Fibroblast of skin of left biceps (primary cell): ENCODE measurements at places on chromosomes 7 and 10.

DNA sequence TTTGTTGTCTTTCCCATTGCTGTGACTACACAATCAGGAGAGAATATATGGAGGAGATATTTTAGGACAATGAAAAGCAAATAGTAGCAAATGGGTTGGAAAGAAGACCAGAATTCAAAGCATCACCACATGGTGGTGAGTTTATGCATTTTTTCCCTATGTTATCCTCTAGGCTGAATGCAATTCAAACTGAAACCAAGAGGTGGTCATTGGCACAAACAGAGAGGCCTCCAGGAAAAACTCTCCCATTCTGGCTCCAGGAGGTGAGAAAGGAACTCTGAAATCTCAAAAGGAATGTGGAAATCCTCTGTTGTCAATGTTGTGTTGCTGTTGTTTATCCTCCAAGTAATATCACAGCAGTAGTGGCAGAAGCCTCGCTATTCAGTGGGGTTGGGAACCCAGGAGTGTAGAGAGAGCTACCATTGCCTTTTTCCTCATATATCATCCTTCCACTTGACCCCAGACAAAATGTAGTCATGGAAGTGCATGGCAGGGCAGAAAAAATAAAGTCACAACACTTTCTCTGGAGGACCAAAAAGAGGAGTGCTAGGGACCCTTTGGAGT lies 819.1 kb downstream of the GRID1 start:
- DNase-seq: no peak

- DNase-seq: no peak
Observed at GRCh38 chr10:34978080-34978479, 112.1 kb downstream of the CUL2 start.

- DNase-seq: no peak
Observed at GRCh38 chr10:1440897-1441296, 296.4 kb downstream of the ADARB2 start.

- DNase-seq: no peak
Observed at GRCh38 chr10:12177642-12178041, 18.0 kb downstream of the NUDT5 start.

DNA sequence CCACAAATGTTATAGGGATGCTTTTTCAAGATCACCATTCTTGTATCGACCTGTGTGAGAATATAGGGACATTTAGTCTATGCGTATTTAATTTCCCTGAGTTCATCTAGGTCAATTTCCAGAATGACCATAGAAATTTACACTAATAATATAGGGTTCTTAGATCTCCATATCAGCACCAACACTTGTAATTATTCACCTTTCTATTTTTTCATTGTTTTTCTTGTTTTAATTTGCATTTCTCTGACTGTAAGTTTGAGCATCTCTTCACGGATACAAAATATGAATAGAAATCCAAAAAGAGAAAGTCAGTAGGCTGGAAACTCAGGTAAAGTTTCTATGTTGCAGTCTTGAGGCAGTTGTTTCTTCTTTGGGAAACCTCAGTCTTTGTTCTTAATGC lies 134.8 kb downstream of the CREB5 start:
- no peak for DNase-seq

GRCh38 chr7:35555934-35556333 lies 139.0 kb downstream of the HERPUD2 start:
- no peak for DNase-seq

GRCh38 chr7:114802632-114803031 lies 119.3 kb upstream of the MDFIC start:
- DNase-seq: no peak

DNA sequence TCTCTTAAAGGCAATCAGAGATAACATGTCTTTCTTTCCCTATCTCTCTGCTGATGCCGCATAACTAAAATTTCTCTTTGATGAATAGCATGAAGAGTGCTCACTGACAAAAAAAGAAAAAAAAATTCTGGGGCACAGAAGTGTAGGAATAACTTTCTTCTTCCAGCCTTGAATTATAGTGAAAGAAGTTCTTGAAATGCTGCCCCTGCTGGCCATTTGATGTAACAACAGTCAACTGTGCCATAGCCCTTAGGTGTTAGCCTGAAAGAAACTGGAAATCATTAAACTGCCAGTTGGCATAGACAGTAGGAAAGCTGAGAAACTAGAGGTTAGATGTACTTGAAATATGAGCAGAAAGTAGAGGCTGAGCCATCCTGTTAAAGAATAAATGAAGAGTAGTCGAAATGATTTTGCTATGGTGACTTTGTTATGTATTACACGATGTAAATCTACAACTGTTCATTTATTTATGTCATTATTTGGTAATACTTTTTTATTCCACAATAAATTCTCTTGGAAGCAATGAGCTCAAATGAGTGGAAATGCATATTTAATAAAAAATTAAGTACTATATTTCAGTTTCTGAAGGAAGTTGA lies 48.3 kb upstream of the FAM171A1 start:
- DNase-seq: no peak

DNA sequence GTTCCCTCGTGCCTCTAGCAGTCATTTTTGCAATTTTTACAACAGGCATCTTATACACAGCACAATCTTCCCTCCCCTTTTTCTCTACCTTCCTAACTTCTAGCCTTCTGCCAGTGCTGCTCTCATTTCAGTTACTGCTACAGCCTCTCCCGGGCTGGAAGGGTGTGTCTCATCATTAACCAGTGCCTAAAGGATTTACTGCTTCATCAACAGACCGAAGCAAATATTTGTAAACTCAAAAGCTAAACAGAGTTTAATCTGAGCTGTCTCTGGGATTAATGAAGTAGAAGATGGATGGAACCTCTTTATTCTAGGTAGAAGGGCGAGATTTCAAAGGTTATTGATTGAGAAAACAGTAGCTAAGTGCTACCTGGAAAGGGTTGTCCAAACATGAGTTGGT lies 94.3 kb downstream of the PRPF18 start:
- DNase-seq: no peak

GRCh38 chr10:85620807-85621206 lies 745.8 kb downstream of the GRID1 start:
- no peak for DNase-seq

DNA sequence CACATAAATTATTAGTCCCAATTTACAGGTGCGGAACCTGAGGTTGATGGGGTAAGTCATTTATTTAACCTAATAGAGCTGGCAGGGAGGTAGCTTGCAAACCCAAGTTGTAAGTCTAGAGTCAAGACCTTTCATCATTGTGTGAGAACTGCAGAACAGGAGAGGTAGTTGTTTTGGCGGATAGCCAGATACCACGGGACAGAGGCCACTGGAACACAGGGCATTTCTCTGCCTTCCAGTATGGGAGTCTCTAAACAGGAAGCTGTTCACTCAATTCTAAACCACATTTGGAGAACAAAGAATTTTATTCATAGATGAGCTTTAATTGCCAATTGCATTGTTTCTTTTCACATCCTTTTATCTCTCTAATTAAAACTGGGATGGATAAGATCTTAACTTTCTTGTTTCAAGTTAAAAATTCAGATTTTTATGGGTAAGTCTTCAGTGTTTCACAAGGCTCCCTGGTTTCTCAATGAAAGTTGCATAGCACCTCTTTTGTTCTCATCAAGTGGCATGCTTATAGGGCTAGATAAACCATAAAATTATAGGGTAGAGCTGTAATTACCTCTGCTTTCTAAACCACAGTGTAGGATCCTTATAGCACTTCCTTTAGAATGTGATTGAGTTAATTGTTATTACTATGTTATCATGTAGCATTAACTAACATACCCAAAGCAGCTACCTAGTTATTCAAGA lies 489.0 kb downstream of the GATA3 start:
- DNase-seq: no peak

DNA sequence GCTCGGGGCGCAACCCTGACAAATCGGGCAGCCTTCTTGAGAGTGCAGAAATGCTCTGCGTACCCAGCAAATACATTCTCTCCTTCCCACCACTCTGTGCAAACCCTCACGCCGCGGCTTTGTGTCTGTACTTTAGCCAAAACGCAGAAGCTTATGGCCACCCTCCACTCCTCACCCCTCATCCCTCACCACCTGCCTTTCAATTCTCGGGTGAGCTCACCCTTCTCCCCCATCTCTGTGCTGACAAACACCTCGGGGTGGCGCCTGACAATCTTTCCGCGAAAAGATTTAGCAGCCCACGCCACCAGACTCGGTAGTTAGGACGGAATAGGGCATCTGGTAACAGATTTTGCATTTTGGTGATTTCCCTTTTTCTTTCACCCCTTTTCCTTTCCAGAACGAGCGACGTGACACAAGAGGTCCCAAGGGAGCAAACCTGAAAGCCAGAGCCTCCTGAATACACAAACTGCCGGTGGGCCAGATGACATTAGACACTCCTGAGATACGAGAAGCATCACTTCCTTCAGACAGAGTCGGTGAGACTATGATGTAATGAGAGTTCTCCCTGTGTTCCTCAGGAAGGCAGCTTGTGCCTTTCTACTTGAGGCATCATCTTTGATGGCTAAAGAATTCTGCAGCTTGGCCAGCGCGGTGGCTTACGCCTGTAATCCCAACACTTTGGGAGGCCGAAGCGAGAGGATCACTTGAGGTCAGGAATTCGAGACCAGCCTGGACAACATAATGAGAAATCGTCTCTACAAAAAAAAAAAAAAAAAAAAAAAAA lies 671 bp upstream of the ATAD1 start:
- no peak for DNase-seq

- no peak for DNase-seq
Observed at GRCh38 chr7:3897430-3898372, 596.6 kb downstream of the SDK1 start.

- DNase-seq: no peak
Observed at GRCh38 chr10:86775056-86775869, 18.8 kb downstream of the BMPR1A start.

DNA sequence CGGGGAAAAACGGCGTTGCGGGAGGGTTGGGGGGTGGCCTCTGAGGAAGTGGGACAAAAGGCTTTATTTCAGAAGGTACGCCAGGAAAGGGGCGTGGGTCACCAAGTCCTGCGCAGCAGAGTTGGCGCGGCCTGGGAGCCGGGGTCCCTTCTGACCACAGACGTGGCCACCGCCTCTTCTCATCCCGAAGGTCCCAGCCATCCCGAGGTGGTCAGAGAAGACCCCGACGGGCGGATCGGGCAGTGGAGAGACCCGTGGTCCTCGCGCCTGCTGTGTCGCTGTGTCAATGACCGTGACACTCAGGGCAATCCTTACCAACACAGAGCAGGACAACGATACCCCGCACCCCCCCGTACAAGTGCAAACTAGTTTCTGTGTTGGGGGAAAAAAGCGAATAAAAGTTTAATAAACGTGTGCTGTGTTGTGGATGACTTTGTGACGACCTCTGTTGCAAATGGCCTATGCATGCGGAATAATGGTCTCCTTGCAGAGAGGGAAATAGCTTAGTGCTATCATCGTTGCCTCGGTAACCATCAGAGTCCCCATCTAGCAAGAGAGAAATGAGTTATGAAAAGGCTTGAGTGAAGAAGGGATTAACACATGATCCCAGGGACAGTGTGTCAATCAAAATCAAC lies 19.4 kb upstream of the GATA3 start:
- no peak for DNase-seq

GRCh38 chr10:52400562-52400961 lies 86.5 kb downstream of the DKK1 start:
- DNase-seq: no peak

- no peak for DNase-seq
Observed at GRCh38 chr10:80579849-80580637, 42.3 kb downstream of the SH2D4B start.

GRCh38 chr10:62738916-62739315 lies 65.6 kb upstream of the ADO start:
- peak; percentile 10 for DNase-seq

DNA sequence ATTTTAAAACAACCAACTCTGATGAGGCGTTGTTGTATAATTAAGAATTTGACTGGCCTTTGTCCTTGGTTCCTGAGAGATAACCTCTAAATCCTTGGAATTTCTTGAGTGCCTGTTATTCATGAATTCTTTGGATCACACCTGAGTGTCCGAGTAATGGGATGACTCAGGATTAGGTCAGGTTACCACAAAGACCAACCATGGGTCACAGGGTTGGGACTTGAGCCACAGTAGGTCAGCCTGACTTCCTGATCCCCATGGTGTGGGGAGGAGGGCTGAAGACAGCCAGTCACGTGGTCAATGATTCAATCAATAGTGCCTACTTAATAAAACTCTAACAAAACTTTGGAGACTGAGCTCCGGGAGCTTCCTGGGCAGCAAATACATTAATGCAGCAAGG lies 192.5 kb downstream of the GFRA1 start:
- DNase-seq: no peak

DNA sequence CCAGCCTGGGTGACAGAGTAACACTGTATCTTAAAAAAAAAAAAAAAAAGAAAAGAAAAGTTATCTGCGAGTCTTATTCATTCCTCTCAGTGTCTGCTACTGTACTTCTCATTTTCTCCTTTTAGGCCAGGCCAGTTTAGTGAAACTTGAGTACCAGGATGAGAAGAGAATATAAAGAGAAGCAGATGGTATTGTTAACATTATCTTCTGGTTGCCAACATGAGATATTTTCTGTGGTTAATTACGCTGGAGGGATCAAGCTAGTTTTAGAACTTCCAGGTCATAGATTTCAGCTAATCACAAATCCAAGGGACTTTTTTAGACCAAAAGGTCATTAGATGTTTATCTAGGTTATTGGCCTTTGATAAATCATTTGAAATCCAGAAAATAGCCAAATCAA lies 252.6 kb upstream of the SMIM30 start:
- DNase-seq: no peak

DNA sequence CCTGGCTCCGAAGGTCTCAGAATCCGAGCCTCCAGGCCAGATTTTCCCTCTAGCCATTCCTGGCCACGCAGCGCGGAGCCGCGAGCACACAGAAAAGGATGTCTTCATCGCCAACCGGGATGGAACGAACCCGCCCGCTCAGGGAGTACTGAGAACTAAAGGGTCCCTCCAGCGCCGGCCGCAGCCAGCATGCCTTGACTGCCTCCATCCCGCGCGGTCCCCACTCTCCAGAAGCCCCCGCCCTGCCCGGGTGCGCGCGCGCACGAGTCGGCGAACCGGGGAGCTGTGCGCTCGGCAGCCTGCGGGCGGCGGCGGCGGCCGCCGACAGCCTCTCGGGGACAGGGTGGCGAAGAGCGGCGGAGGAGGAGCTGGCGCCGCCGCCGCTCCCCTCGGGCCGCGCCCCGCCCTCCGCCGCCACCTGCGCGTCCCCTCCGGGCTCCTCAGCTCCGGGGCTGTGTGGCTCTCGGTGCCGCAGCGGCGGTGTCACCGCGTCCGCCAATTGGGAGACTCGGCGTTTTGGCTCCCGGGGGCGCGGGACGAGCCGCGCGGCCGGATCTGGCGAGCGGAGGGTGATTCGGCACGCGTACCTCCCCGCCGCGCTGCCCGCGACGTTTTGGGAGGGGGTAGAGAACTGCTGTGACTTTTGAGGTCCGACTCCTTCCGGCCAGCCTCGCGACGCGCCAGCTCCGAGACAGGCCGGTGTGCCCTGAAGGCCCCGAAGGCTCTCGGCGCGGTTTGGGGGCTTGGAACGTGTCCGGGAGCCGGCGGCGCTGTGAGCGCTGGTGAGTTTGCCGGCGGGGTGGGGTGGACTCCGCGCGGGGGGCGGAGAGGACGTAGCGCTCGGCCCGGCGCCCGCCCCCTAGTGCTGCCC lies 453 bp upstream of the GALNT17 start:
- no peak for DNase-seq
